ENCODE measurements at places on chromosomes 16 and 17.

DNA sequence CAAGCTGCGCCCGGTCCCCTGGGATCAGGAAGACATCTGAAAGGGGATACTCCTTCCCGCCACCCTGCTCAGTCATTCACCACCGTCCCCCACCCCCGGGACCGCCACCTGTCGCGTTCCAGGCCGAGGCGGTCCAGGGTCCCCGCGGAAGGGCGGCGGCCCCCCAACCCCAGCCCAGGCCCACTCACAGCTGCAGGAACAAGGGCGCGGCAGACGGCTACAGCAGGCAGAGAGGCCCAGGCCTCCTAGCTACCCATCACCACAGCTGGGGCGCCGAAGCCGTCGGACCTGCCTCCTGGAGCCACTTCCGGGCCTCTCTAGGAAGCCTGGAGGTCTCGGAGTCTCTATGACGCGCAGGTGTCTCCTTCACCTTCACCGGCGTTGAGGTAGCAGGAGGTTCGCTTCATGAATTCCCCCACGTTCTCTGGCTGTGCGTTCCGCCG, at the start of gene SDR42E1:
Gene SDR42E1, minus strand, starts transcription at position 272 of the 443 bp plus-strand sequence. CDS start 10,612 bp downstream, outside the sequence.
- peak; percentile 59 for DNase-seq

DNA sequence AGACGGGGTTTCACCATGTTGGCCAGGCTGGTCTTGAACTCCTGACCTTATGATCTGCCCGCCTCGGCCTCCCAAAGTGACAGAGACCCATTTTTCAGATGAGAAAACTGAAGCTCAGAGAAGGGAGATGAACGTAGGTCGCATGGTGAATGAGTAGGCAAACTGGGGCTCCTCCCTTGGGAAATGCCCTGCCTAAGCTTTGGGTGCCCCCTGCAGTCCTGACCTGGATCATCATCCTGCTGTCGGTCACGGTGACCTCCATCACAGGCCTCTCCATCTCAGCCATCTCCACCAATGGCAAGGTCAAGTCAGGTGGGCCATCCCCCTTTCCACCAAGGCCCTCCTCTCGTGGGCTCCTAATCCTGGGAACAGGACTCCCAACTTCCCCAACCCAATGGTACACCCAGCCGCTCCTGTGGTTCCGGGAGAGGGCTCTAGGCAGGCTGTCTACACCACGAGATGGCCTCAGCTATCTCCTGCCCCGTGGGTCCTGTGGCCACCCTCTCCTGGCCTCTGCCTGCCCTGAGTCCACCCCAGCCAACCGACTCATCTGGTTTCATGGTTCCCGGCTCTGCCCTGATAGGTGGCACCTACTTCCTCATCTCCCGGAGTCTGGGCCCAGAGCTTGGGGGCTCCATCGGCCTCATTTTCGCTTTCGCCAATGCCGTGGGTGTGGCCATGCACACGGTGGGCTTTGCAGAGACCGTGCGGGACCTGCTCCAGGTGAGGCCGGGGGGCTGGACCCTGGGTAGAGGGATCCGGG, 4.7 kb downstream of the SLC12A3 start:
- no peak for DNase-seq

- DNase-seq = no peak
These were observed 711.7 kb upstream of the SOX9 start for GRCh38 chr17:71409137-71409536.

- no peak for DNase-seq
These were observed 55.2 kb downstream of the METTL16 start for GRCh38 chr17:2456475-2456874.

DNA sequence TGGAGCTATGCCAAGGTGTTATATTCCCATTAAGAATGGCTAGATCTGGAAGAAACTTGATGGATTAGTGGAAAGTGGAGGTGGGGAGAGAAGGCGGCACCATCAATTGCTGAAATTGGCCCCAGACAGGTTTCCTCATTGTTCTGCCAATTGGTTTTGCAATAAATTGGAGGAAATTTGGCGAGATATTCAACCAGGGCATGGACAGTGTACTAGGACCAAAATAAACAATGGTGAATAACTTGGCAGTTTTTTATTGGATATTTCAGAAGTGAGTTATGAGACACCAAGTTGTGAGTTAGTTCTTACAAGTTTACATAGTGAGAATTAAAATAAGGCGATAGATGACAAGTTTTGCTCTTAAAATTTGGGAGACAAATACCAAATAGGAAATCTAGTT, 41.1 kb upstream of the SOX9 start:
- no peak for DNase-seq
